Activated T-helper 17 cell treated with anti-CD3 and anti-CD28 coated beads, Interleukin-2, amount 50 U/mL, for 72 hours (primary cell): ENCODE measurements at places on chromosomes 2 and 18. TPM values are rescaled to one million over a fixed set of nuclear protein-coding genes. Genes with fewer than 3 reads are reported as not detected.

KCNE4 gene
- total RNA-seq, result not detected

SLC14A1 gene
- total RNA-seq, result 1.1 TPM

CRYBA2 gene
- total RNA-seq, result not detected

TMEM87B gene
- total RNA-seq, result 27.7 TPM

VWC2L gene
- not detected for total RNA-seq

CYP27A1 gene
- total RNA-seq, result 0.66 TPM

BOLL gene
- total RNA-seq, result not detected

BIRC6 gene
- total RNA-seq, result 117 TPM

CPLX4 gene
- not detected for total RNA-seq

KRCC1 gene
- total RNA-seq, result 9.1 TPM

DNA sequence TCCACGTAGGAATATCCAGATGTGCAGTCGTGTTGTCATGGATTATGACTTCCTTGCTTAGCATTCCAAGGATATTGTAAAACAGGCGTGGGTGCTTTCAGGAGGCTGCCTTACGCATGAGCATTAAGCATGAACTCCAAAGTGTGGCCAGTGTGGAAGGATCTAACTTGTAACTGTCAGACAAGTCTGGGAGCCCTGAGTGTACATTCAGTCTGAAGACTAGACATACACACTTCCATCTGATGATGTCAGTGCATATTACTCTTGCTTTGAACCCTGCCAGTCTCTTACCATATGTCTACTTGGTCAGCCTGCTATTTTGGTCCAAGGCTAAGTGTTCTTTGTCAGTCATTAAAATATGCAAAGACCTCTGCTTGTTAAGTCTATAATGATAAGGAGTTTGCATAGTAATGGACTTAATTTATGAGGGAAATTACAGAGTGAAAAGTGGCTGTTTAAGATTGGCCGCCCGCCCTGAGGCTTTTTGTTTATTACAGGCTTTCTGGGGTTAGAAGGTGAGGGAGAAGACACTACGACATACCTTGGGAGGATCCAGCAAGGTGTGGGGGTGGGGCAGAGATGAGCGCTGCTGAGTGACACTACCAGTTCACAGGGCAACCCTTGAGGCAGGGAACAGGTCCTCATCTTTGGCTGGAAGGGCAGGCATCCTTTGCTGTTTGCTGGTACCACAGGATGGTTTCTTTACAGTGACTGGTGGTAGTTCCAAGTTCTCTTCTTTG is 48.3 kb downstream of the CABLES1 start:
- ATAC-seq, result no peak

DNA sequence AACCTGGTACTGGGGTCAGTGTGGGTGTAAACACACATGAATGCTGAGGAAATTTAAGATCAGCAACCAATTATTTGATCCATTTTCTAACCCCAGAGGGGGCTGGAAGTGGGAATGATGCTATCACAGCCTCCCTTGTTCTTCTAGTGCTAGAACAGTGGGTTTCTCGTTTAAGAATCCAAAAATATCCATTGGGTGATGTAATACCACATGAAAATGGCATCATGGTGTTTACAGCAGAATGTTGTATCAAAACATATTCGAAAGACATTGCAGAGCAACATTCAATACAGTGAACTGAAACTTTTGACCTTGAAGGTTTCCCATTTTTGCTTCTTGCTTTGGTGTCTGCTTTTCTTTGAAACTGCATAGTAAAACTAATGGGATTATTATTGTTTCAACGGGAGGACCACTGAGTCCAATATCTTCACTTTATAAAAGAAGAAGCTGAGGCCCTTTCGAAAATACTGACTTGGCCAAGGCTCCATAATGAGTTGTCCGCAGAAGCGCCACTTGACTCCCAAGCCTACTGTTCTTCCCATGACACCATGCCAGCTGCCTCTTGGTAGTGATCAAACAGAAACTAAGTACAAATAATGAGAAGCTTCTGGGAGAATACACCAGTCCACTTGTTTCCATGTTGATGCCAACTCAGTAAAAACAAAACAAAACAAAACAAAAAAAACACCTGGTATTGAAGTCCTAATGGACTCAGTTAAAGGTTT is 106.1 kb downstream of the COLEC12 start:
- ATAC-seq, result no peak

- ATAC-seq, result no peak
Measured at GRCh38 chr18:10386956-10387355, 67.5 kb upstream of the APCDD1 start.

- no peak for ATAC-seq
Measured at GRCh38 chr2:207078186-207078798, 87.5 kb downstream of the KLF7 start.

- ATAC-seq, result no peak
Measured at GRCh38 chr2:96552315-96553175, 16.0 kb downstream of the ARID5A start.

DNA sequence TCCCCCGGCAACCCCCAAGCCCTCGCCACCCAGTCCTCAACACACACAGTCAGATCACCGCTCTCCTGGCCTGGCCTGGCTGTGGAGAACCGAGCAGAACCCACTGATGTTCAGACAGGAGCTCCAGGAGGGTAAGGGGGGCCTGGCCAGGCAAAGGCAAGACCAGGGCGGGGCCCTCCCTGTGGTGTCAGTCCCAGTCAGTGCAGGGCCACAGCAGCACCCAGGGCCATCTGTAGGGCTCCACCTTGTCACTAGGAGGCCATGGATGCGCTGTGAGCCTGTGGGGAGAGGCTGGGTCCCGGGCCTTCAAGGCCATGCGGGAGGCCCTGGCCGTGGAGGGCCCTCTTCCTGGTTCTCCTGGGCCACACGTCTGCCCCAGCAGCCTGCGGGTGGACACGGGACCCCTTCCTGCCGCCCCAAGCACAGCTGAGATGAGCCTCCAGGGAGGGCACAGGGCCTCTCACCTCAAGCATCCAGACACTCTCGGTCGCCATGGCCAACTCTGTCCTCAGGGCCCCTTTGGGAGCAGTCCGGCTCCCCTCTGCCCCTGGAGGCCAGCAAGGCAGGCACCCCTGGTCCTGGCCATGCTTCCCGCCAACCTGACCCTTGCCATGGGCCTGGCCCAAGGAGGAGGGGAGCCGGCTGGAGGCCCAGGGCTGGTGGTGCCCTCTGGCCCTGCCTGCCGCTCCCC is 2.0 kb downstream of the ANO7 start:
- no peak for ATAC-seq

GRCh38 chr2:7826656-7827055 is 855.2 kb upstream of the ID2 start:
- ATAC-seq, result peak; percentile 2

- no peak for ATAC-seq
Measured at GRCh38 chr2:210461401-210461800, 15.2 kb downstream of the LANCL1 start.

GRCh38 chr2:46294176-46294836 is 2.9 kb upstream of the EPAS1 start:
- no peak for ATAC-seq

GRCh38 chr18:63091671-63092364 is 227.8 kb downstream of the BCL2 start:
- no peak for ATAC-seq

GRCh38 chr2:23662941-23663920 is 263.7 kb downstream of the ATAD2B start:
- ATAC-seq, result no peak

DNA sequence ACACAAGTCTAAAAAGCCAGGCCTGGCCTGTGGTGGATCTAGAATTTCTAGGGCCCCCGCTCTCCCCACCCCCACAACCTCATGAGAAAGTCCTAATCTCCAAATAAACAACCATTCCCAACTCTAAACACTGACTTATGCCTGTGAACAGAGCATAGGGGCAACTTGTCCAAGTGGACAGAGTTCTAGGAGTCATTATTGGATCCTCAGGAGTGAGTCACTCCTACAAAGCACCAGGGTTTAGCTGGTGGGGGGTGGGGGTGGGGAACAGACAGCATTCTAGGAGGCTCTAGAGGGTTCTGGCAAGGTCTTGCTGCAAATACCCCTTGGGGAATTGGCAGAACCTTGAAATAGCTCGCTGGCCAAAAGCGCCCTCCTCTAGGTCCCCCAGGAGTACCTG is 83.3 kb downstream of the ZCCHC2 start:
- no peak for ATAC-seq

GRCh38 chr18:12017081-12017480 is 35.8 kb downstream of the IMPA2 start:
- ATAC-seq, result no peak

GRCh38 chr2:37872192-37872750 is 52.8 kb upstream of the RMDN2 start:
- ATAC-seq, result no peak

DNA sequence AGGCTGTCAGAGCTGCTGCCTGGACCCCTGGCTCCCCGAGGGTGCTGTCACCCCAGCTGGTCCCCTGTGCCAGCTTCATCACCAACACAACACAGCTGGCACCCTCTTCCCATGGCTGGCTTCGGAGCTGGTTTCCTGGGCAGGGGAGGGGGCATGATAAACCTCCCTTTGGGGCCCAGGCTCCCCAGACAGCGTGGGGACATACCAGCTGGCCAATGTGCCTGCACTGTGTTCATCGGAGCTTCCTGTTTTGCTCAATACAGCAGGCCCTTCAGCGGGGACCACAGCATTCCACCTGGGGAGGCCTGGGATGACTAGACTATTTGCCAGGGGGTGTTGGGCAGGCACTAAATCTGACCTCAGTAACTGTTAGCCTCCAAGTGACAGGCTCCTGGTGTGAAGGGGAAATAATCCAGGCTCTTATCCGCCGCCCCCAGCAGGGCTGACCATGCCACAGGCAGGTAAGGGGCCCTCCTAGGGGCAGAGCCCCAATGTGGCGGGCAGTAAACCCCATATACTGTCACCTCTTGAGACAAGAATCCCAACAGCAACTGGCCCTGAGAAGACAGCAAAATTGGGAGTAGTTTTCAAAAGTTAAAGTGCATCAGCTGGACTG is 44.6 kb downstream of the EMX1 start:
- no peak for ATAC-seq

GRCh38 chr2:100009743-100010142 is 132.6 kb downstream of the AFF3 start:
- no peak for ATAC-seq

DNA sequence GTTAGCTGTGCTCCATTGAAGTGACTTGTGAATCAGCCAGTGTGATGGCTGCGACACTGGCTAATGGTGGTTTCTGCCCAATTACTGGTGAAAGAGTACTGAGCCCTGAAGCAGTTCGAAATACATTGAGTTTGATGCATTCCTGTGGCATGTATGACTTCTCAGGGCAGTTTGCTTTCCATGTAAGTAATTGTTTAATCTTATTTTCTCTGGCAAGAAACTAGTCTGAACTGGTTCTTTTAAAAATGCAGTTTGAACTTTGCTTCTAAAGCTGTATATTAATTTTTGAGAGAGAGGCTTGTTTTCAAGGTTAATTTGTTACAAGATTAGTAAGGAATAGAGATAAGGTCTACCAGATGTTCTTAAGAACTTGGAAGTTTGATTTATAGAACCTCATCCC is 46.7 kb downstream of the GLS start:
- no peak for ATAC-seq

GRCh38 chr2:191299866-191300265 is 54.7 kb downstream of the MYO1B start:
- no peak for ATAC-seq

GRCh38 chr2:231342061-231342711 is 53.3 kb upstream of the B3GNT7 start:
- ATAC-seq, result no peak

- peak; percentile 43 for ATAC-seq
Measured at GRCh38 chr2:172564376-172564775, 8.5 kb downstream of the PDK1 start.

GRCh38 chr2:112061840-112062239 is 6.8 kb downstream of the TMEM87B start:
- ATAC-seq, result peak; percentile 66

- no peak for ATAC-seq
Measured at GRCh38 chr2:185583058-185583816, 155.4 kb upstream of the FSIP2 start.

GRCh38 chr2:81324046-81324445 is 1019.5 kb upstream of the LRRTM1 start:
- no peak for ATAC-seq

GRCh38 chr18:76958692-76959341 is 136.5 kb downstream of the ZNF236 start:
- ATAC-seq, result no peak

GRCh38 chr2:230306474-230306873 is 20.5 kb upstream of the SP140L start:
- ATAC-seq, result no peak

- ATAC-seq, result no peak
Measured at GRCh38 chr2:7010391-7011054, 93.3 kb downstream of the RNF144A start.

DNA sequence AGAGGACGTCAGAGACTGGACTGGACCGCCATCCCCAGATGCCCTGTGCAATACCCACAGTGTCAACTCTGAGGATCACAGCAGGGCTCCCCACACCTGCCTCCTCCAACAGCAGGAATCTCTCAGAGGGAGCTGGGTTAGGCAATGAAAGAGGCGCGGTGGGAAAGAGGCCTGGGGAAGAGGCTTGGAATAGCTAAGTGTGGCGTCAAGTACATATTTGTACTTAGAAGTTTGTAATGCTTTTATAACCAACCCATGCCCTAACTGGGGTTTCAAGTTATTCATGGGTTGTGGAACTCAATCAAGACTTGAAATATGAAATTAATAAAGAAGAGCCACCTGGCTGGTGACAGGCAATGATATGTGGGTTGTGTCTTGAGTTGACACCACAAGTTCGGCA is 28.7 kb downstream of the CYP26B1 start:
- no peak for ATAC-seq

DNA sequence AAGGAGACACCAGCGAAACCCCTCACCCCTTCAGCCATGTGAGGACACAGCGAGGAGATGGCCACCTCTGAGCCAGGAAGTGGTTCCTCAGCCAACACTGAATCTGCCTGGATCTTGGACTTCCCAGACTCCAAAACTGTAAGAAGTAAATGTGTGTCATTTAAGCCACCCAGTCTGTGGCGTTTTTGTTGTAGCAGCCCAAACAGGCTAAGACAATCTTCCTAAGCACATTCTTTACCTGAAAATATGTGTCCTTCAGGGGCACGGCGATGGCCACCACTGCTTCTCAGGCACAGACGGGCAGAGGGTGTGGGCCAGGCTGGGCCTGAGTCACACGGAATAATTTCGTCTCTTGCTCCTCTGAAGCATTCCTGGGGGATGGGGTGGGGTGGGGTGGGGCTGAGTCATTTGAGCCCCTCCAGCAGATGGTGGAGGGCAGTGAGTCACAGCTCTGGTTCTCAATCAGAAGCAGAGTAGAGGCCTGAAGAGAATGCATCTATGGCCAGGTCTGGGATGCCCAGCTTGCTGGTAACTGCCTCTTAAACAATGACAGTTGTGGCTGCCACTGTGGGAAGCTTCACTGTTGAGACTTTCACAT is 142.4 kb downstream of the CAPN13 start:
- ATAC-seq, result peak; percentile 75

DNA sequence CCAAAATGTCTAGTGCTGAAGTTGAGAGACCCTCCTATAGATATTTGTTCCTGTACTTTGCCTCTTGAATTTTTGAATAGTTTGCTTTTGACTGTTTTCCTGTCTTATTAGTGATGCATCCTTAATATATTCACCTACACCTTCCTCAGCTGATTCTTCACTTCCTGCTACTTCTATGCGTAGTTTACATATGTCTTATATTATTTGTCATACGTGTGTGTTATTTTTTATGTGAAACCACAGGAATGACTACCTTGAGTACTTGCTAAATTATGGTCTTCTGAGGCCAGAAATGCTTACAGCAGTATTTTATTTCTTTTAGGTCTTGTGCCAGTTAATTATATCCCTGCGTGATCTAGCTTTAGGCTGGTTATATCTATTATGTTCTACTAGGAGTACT is 9.9 kb downstream of the UBE2E3 start:
- ATAC-seq, result peak; percentile 66
